ENCODE measurements at places on chromosomes 7 and 10.

- no peak for DNase-seq
Measured at GRCh38 chr10:3033925-3034324, 33.4 kb upstream of the PFKP start.

DNA sequence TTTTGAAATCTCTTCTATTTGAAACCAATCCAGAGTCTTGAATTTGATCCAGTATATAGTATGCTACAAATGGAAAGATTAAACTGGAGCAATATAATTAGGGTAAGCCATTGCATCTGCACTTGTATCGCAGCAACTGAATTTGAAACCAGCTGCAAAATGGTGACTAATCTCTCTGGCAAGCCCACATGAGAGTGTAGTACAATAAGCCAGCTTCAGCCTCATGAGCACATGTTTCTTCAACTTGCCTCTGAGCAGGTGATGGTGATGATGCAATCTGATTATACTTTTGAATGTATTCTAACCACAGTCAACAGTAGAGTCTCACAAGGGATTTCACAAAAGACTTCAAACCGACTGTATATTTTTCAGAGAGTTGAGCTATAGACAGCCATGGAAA lies 829 bp upstream of the RPA3 start:
- peak; percentile 37 for DNase-seq

- no peak for DNase-seq
Measured at GRCh38 chr10:72889391-72889831, 4.1 kb upstream of the OIT3 start.

- no peak for DNase-seq
Measured at GRCh38 chr7:18667466-18667865, 171.9 kb downstream of the HDAC9 start.

- no peak for DNase-seq
Measured at GRCh38 chr7:124152859-124153692, 120.2 kb upstream of the TMEM229A start.

DNA sequence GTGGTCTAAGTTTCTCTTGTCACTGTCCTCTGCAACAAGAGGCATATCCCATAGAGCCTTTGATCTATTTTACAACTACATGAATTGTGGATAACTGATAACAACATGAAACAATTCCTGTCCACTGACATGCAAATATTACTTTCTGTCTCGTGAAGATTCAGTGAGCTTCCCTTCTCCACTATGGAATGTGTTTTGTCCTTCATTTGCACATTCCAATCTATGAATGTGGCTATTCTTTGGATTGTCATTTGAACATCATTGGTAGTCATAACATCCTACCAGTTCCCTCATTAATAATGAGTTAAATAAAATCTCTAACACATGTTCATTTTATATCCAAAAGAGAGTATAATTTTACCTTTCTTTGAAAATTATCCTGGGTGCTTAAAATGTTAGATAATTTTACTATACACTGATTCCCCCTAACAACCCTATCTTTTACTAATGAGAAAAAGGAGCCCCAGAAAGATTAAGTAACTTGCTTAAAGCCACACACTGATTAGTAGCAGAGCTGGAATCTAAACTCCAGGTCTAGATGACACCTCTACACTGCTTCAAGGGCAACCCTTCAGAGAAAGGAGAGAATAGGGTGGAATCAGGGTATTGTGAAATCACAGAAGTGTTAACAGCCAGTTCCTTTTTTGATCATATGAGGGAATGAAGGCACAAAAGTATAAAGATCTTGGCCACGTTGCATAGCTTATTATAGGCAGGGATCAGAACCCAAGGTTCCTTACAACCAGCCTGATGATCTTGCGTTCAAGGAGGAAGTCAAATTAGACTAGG lies 39.1 kb downstream of the PDE1C start:
- no peak for DNase-seq

DNA sequence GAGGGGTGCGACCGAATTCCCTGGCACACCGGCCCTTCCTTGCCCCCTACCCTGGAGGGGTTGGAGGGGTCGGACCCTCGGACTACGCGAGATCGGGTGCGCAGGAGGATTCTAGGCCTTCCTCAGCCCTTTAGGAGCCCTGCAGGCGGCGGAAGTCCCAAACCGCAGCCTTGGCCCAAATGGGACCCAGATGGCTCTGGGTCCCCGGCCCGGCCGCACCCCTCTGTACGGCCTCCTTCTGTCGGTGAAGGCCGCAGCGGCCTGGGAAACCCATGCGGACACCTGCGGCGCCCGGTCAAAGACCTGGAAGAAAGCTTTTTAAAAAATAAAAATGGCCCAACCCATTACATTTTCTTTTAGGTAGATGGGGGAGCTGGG lies 2.4 kb upstream of the VAX1 start:
- DNase-seq = no peak

GRCh38 chr10:95787447-95787846 lies 31.5 kb downstream of the ENTPD1 start:
- no peak for DNase-seq

GRCh38 chr10:30974355-30974754 lies 57.3 kb downstream of the ZNF438 start:
- DNase-seq = no peak

- no peak for DNase-seq
Measured at GRCh38 chr10:50651808-50652207, 28.1 kb upstream of the SGMS1 start.

DNA sequence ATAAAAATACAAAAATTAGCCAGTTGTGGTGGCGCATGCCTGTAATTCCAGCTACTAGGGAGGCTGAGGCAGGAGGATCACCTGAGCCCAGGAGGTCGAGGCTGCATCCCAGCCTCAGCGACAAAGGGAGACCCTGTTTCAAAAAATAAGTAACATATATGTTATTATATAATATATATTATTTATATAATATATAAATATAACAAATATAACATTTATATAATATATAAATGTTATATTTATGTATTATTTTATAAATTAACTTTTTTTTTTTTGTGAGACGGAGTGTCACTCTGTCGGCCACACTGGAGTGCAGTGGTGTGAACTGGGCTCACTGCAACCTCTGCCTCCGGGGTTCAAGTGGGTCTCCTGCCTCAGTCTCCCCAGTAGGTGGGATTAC lies 1.5 kb upstream of the POR start:
- DNase-seq = no peak

GRCh38 chr10:100650693-100651092 lies 94.7 kb upstream of the PAX2 start:
- DNase-seq = no peak

DNA sequence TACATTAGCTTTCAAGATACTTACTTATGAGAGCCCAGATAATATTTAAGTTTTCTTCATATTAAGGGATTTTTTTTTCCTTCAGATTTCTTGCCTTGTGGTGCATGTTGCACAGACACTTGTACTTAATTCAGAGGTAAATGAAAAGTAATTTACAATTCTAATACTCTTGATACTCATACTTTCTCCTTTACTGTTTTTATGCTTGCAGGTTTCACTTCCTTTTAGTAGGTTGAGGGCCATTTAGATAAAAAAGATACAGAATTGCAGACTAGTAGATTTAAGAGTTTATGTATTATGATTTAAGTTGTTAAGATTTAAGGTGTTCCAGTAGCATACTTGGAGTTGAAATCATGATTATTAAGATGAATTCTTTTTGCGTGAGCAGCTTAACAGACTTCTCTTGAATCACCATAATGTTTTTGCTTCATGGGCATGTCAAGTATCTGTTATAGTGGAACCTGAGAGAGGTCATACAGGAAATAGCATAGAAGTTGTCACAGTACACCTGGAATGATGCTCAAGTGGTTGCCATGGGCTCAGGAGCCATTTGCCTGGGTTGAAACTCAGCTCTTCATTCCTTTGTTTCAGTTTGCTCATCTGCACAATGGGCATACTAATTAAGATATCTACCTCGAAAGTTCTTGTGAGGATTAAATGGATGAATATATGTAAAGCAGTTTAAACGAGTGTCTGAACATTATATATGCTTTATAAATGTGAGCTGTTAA lies 174.8 kb upstream of the PRPS1L1 start:
- no peak for DNase-seq

DNA sequence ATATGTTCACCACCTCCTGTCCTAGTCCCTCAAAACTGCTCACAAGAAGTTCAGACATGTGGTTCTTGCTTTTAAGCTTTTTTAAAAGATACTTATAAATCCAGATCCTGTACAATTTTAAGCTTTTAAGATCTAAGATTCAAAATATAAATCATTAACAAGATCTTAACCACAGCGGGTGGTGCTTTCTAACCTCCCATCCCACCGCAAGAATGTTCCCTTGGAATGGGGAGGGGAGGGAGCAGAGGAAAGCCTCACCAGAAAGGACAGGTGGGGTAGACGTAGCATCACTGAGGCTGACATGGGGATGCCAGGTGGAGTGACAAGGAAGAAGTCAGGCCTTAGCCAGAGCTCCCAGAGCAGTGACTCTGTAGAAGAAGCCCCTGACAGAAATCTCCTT lies 133.5 kb downstream of the C1GALT1 start:
- no peak for DNase-seq

GRCh38 chr7:84735677-84736076 lies 451.2 kb downstream of the SEMA3D start:
- DNase-seq = no peak

DNA sequence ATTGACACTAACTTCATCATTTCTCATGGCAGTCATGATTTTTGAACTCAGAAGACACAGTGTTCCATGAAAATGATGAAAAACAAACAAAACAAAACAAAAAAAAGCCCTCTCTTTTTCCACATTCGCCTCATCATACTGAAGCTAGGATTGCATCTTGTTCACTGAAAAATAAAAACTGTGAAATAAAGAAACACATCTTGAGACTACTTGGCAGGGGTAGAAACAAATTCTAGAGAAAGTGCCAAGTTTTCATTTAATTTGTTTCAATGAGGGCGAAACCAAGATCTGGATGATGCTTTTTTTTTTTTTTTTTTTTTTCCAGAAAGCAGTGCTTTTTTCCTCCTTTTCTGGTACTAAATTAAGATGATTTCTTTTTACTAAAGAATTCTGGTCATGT lies 350.4 kb upstream of the ETV1 start:
- no peak for DNase-seq

- no peak for DNase-seq
Measured at GRCh38 chr10:101229266-101230182, at the start of gene LBX1. Gene LBX1 (minus strand): TSS chr10:101229463. CDS start chr10:101228815, 648 bp downstream.

DNA sequence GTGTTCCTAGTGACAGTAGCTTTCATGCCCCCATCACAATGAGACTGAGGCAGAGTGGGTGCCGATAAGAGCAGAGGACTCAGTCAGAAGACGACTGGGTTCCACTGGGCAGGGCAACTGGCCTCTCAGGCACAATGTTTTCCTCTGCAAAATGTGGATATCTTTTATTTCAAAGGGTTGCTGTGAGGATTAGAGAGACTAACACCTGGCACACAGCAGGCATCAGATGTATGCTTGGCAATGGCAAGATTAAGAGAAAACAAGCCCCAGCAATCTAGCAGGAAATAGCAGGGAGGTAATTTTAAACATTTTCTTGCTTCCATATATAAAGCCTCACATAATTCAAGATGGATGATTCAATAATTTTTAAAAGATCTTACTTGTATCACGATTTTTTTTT lies 28.0 kb downstream of the SGMS1 start:
- DNase-seq = no peak

DNA sequence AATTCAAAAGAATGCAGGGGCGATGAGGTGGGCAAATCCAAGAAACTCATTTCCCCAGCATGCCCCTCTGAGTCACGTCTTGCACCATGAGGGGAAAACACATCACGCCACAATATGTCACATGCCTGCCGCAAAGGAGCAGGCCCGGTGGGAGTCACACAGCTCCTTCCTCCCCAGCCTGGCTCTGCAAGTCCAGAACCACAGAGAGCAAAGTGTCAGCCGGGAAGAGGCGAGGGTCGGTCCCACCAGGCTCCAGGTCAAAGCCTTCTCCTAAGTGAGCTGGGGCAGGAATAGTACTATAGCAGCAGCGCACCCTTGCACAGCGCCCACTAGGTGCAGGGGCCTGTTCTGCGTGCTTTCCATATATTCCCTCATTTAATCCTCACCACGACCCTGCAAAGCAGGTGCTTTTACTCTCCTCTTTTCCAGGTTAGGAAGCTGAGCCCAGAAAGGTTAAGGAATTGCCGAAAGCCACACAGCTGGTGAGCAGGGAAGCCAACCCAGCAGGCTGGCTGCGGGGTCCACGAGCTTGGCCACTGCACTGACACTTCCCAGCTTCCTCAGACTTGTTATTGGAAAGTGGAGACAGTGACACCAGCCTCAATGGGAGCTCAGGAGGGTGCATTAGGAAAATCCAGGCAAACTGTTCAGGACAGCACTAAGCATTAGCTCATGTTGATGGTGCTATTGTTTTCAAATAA lies 94.0 kb upstream of the ZMIZ1 start:
- DNase-seq = no peak

- DNase-seq = no peak
Measured at GRCh38 chr10:130834170-130834569, 477.4 kb downstream of the TCERG1L start.

- DNase-seq = no peak
Measured at GRCh38 chr7:31957756-31958155, 112.5 kb downstream of the PDE1C start.

GRCh38 chr7:107628461-107629064 lies 32.1 kb upstream of the SLC26A4 start:
- no peak for DNase-seq

- DNase-seq = no peak
Measured at GRCh38 chr10:19947656-19948055, 131.4 kb downstream of the PLXDC2 start.

- DNase-seq = no peak
Measured at GRCh38 chr7:17646253-17646956, 293.9 kb downstream of the SNX13 start.

GRCh38 chr7:1972744-1973143 lies 260.0 kb downstream of the MAD1L1 start:
- DNase-seq = no peak

- no peak for DNase-seq
Measured at GRCh38 chr10:9299966-9300365, 1245.5 kb downstream of the GATA3 start.

DNA sequence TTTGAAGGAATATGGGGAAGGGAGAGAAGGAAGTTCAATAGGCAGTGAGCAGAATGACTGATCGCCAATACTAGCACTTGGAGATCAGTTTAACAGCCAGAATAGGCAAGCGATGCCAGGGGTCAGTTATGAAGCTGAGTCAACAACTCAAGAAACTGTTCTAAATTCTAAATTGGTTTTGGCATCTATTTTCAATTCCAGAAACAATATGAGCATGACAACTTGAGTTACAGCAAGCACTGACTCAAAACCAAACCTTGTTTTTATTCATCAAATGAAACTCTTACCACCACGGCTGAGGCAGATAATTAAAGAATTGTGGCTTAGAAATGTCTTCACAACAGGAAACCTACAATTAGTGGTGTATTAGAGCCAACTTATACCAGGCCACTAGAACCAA lies 180.5 kb upstream of the ASAH2 start:
- no peak for DNase-seq

GRCh38 chr7:16347827-16348192 lies 73.5 kb downstream of the CRPPA start:
- no peak for DNase-seq

- no peak for DNase-seq
Measured at GRCh38 chr7:20197125-20197748, 19.9 kb downstream of the MACC1 start.

GRCh38 chr7:47390914-47391313 lies 191.0 kb downstream of the TNS3 start:
- DNase-seq = peak; percentile 7

GRCh38 chr7:49669285-49669684 lies 104.2 kb upstream of the VWC2 start:
- no peak for DNase-seq

- no peak for DNase-seq
Measured at GRCh38 chr10:103542764-103543616, 49.5 kb downstream of the NEURL1 start.

Measured in breast epithelium (tissue), 4 donors.